Ovary (tissue), 10 donors: ENCODE measurements at places on chromosomes 7 and 10. TPM values are rescaled to one million over a fixed set of nuclear protein-coding genes. Genes with fewer than 3 reads are reported as not detected.

GRCh38 chr10:8778713-8779112 lies 724.2 kb downstream of the GATA3 start:
- DNase-seq: no peak

- DNase-seq: no peak
These were observed 137.0 kb downstream of the CNNM2 start for GRCh38 chr10:103055105-103055504.

DNA sequence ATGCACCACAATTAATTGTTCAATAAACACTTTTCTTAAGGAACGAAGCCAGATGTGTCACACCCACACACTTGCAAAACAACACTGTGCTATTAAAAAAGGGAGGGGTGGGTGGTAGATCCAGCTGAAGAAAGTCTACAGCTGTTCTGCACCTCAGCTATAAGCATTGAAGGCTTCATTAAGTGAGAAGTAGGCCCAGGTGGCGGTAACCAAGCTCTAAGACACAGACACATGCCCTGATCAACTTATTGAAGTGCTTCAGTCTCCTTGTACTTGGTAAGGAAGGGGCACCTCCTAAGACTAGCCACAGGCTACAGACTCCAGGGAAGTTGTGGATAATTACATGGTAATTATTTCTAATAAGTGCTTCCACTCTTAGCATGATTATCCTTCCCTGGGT lies 4.5 kb upstream of the CPVL start:
- no peak for DNase-seq

DNA sequence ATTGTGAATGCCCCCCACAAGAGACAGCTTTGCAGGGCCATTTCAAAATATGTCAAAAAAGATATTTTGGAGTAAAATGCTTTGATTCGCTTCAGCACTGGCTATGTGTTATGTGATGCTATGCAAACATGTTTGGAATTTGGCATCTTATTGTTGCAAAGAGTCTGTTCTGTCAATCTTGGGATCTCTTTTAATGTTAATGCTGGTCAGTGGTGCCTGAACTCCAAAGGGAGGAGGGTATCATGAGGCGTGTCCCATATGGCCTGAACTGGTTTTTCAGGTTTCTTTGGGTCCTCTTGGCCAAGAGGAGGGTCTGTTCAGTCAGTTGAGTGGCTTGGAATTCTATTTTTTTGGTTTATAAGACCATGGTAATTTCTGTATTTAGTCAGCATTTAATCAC lies 81.4 kb downstream of the HECW1 start:
- no peak for DNase-seq

- DNase-seq: no peak
These were observed 48.7 kb downstream of the UPF2 start for GRCh38 chr10:11993834-11994468.

DNA sequence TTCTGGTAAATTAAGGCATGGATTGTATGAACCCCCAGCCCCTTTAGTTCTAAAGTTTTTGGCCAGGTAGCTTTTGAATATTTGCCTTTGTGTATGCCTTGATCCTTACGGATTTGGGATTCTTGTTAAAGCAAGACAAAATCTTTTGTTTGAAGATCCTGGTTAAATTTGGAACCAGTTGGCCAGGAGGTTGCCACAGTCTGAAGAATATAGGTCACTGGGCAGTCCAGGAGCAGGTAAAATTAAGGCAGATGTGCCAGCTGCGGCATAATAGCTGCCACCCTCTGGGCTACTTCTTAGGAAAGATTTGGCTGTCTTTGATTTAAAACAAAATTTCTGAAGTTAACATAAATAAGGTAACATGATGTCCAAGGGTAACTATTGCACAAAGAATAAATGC lies 192.3 kb downstream of the SUGCT start:
- DNase-seq: no peak

DNA sequence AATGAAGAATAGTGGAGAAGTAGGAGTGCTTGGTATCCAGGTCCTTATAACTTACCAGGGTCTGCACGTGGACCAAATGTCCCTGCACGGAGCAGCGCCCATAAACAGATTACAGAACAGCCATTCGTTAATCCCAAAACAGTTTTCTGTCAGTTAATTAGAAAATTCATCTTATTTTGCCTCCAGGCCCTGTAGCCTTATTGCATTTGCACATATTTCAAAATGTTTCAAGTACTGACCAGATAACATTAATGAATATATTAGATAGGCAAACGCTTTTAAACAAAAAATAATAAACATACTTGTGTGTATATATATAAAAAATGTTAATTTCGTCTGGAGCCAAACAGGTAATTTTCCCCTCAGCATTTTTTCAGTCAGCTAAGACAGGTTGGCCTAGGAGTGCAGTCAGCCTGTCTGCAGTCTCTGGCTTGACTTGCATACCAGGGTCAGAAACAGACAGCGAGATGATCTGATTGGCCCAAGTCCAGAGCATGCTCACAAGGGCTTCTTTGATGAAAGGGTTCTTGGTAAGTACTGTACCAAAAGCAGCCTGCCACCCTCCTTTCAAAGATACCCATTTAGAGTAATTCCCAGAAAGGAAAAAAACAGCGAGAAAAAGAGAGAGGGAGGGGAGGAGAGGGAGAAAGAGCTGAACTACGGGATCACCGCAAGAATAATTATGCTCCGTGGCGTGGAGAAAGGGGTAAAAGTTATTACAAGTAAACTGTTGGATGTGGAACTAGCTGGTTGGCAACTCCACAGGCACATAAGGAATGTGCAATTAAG lies 194.4 kb upstream of the TCF7L2 start:
- no peak for DNase-seq

- DNase-seq: peak; percentile 47
These were observed 4.9 kb downstream of the SMARCD3 start for GRCh38 chr7:151243408-151244195.

DNA sequence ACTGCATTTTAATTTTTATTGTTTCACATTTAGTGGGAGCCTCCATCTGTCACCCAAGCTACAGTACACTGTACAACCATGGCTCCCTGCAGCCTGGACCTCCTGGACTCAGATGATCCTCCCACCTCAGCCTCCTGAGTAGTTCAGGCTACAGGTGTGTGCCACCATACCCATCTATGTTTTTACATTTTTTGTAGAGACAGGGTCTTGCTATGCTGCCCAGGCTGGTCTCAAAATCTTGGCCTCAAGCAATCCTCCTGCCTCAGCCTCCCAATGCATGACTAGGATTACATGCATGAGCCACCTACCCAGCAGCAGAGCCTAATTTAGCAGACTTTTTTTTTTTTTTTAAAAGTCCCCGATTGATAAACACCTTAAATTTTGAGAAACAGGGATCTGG lies 5.6 kb downstream of the PIP4K2A start:
- no peak for DNase-seq

DNA sequence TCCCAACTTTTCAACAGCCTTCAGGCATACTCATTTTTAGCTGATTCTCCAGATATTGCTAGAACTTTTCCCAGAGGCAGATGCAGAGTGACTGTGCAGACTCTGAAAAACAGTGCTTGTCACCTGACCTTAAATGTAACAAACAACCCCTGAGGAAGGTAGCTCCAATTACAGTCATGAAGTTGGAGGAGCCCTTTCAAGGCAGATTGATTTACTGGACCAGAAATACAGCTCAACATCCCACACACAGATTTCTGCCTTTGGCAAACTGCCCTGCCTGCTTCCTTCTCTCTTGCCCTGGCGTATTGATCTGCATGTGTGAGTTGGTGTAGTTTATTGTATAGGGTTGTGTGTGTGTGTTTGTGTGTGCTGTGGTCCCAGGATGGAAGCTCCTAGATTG lies 38.5 kb downstream of the PYROXD2 start:
- DNase-seq: no peak

DNA sequence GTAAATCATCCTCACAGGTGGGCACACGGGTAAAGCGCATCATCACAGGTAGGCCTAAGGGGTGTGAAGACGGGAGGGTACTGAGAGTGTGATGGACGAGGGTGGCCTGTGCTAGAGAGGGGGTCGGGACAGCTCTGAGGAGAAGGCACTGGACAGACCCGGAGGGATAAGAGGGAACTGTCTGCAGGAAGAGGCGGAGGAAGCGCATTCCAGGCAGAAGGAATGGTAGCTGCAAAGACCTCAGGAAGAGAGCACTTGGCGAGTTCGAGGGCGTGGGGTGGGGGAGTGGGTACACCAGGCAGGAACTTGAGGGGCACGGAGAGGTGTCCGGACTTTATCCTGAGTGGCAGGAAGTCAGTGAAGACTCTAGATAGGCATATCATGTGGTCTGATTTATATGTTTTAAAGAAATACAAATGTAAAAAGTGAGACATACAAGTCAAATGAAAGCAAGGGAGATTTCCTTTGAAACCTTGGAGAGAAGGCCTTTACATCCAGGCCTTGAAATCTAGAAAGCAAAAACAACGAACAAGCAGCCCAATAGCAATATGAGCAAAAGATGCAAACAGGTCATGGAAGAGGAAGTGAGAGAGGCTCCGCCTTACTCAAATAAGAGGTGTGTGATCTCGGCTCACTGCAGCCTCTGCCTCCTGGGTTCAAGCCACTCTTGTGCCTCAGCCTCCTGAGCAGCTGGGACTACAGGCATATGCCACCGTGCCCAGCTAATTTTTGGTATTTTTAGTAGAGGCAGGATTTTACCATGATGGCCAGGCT lies 3.6 kb downstream of the LHPP start:
- no peak for DNase-seq

PRF1 gene
- total RNA-seq: 1.3 TPM
